Activated CD4-positive, alpha-beta T cell treated with anti-CD3 and anti-CD28 coated beads for 36 hours (primary cell): ENCODE measurements at places on chromosomes 11 and 22. TPM values are rescaled to one million over a fixed set of nuclear protein-coding genes. Genes with fewer than 3 reads are reported as not detected.

DNA sequence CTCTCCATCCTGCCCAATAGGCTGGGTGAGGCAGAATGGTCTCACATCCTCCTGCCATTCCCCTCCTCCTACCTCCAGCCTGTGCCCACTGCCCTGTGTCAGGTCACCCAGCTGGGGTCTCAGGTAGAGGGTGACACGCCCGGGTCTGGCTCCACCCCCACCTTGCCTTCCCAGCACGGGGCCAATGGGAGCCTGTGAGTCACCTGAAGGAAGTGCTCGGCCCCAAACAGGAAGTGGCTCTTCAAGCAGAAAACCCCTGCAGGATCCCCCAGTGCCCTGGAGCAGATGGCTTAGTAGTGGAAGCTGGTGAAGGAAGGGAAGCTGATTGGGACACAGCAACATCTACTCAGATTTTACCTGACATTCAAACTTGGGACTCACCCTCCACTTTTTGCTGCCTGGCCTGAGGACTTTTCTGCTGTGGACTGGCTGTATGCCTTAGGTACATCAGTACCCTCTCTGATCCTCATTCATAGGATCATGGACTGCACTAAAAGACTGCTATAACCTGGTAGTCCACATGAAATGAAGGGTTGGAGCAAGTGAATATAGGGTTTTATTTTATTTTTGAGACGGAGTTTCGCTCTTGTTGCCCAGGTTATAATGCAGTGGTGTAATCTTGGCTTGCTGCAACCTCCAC lies 33.4 kb downstream of the GDPD5 start:
- peak; percentile 79 for DNase-seq

DNA sequence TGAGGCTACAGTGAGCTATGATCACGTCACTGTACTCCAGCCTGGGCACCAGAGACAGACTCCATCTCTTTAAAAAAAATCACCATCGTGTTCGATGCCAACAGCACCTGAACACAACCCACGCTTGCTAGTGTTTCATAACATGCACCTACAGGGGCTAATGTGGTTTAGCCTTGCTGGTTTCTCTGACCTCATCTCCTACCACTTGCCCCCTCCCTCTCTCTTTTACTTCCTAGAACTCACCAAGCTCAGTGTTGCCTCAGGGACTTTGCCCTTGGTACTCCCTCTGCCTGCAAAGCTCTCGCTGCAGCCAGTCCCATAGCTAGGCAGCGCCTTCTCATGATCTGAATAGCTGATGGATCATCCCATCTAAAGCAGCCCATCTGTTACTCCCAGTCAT lies 99.8 kb downstream of the FBXO7 start:
- DNase-seq = peak; percentile 16

DNA sequence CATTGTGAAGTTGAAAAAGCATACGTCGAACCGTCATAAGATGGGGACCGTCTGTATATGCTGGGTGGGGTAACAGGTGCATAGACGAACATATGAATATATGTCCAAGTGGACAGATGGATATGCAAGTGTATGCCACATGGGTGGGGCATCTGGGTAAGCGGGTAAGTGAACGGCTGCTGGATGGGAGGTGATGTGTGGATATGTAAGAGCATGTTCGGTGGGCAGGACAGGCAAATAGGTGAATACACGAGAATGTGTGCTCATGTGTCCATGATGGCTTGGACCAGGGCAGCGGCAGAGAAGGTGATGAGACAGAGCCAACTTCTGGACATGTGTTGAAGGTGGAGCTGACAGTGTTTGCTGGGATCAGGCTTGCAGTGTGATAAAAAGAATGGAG lies 12.0 kb downstream of the IFITM10 start:
- DNase-seq = no peak

DNA sequence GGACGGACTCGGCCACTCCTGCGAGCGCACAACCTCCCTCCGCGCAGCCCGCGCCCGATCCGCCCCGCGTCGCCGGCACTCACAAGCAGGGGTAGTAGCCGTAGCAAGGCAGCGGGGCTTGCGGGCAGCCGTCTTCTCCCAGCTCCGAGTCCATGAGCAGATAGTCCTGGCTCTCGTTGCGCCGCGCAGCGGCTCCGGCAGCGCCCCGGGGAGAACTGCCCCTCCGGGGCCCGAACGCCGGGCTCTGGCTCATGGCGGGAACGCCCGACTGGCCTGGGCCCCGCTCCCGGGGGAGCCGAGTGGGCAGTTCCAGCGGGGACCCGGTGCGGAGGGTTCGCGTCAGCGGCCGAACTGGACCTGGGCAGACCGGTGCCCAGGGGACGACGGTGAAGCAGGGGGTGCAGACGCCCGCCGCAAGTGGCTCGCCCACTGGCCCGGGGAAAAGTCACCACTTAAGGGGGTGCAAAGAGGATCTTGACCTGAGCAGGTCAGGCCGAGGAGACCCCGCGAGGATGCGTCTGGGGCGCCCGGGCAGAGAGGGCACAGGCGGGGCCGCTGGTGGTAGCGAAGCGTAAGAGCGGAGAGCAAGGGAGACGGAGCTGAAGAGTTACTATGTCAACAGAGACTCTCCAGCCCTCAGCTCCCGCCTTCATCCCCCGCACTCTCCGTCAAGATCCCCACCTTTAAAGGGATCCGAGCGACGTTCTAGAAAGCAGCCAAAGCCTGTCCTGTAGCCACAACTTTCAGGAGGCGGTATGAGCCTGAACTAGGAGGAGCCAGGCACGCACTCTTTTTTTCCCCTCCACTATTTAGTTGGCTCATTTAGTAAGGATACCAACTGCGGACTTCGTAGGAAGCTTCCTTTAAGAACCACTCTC lies at the start of gene TRPC6:
Gene TRPC6, minus strand, starts transcription at position 757 of the 878 bp plus-strand sequence. Its CDS starts 504 bp downstream, at position 253.
- DNase-seq = no peak

DNA sequence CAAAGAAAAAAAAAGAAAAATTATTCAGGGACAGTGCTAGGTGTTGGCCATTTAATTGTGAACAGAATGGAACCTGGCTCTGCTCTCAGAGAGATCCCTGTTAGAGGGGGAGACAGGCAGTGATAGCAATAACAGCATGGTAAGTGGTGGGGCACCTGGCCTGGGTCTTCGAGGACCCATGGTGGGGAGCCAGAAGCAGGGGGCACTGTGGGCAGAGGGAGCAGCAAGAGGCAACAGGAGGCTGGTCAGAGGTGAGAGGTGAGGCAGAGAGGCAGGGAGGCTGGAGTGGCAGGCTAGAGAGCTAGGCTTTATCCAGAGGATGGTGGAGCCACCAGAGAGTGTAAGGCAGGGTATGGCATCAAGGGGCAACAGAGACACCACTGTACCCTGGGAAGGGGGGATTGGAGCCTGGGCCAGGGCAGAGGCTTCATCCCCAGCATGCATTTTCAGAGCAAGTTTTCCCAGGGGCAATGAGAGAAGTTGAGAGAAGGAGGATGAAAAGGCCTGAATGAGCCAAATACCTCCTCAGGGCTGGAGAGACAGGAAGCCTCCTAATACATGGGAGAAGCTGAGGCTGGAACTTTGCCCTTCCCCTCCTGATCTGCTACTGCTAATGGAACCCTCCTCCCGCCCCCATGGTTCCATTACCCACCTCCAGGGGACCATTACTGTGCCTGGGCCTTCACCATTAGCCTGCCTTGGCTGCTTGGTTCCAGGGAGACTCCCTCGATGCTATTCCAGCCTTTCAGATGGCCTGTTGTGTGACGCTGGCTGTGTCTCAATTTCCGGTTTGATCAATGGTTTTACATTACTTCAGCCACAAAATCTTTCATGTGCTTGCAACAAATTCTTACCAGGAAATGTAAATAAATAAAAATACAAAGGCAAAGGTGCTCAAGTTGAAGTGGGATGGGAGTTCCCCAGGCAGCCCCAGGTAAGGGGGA lies 2.6 kb upstream of the P2RY2 start:
- DNase-seq = no peak

- peak; percentile 75 for DNase-seq
Observed at GRCh38 chr11:86047275-86047991, 21.5 kb downstream of the PICALM start.

- no peak for DNase-seq
Observed at GRCh38 chr11:120346233-120346632, 10.0 kb downstream of the ARHGEF12 start.

GRCh38 chr11:2655834-2656622 lies 43.8 kb downstream of the KCNQ1OT1 start:
- DNase-seq = no peak

- DNase-seq = peak; percentile 83
Observed at GRCh38 chr11:450809-451451, 851 bp downstream of the PTDSS2 start.

GRCh38 chr22:35547987-35548721 lies 7.5 kb downstream of the RASD2 start:
- no peak for DNase-seq

DNA sequence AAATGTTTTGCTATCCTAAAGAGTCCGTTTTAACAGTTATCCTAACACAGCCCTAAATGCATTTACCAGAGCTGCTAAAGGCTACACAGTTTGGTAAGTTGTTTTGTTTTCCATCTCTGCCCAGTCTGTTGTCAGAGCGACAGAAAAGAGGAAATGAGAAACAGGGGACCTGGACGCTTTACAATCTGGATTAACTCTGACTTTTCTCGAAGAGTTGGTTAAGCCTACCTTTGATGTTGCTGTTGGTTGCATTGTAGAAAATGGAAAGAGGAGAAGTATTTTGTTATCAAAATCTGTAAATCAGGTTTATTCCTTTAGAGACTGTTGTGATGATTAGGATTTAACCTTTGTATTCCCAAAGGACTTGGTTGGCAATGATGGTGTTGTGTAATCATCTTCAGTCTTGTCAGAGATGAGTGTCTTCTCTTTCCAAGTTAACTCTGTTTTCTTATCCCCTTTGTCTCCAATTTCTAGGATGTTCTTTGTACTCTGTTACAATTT lies 481 bp downstream of the ANGPTL5 start:
- no peak for DNase-seq

DNA sequence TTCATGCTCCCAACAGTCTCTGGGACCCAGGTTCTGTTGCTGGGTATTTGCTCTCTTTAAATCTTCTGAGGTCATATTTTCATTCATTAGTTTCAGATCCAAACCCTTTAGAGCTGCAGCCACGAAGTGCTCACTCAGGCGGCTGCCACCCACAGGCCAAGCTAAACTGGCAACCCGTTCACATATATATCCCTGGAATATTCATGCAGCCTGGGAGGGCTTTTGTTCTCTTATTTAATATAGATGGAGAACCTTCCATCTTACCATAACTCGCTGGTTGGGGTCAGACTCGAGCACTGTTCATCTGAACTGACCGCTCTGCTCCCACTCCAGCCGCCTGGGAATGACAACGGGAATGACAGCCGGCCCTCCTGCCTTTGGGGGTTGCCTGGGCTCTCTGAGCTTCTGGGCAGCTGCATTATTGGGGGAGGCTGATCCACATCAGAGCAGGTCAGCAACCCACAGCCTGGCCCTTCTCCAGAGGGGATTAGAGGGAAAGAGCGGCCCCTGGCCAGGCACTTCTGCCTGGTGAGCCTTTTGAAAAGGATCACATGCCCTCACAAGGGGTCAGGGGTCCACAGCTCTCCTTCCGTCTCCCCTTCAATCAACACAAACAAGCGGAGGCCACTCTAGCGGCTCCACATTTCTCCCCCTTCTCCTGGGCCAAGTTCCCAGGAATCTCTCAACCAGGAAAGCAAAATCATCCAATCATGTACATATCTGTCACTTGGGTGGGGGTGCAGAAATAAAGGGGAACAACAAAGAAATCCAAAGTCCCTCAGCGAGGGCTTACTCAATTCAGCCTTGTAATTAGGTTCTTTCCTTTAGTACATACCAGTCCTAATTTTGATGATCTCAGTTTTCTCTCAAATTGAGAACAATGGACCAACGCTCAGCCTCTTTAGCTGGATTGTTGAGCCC lies 11.8 kb downstream of the TMEM184B start:
- DNase-seq = no peak

DNA sequence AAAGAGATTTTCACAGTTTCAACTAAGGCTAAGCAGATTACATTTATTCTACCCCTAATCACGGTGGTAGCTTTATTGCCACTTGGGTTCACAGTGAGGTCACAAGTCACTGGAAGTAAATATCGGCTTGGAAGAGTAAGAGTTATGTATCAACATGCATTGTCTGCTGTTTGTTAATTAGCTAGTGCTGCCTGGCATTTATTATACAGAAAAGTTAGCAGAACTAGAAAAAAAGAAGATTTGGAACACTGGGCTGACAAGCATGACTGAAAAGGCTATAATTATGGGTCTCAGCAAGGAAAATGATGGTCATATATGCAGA lies 13.7 kb upstream of the RAB38 start:
- no peak for DNase-seq

- peak; percentile 88 for DNase-seq
Observed at GRCh38 chr11:94876645-94877442, 96.5 kb downstream of the CWC15 start.

DNA sequence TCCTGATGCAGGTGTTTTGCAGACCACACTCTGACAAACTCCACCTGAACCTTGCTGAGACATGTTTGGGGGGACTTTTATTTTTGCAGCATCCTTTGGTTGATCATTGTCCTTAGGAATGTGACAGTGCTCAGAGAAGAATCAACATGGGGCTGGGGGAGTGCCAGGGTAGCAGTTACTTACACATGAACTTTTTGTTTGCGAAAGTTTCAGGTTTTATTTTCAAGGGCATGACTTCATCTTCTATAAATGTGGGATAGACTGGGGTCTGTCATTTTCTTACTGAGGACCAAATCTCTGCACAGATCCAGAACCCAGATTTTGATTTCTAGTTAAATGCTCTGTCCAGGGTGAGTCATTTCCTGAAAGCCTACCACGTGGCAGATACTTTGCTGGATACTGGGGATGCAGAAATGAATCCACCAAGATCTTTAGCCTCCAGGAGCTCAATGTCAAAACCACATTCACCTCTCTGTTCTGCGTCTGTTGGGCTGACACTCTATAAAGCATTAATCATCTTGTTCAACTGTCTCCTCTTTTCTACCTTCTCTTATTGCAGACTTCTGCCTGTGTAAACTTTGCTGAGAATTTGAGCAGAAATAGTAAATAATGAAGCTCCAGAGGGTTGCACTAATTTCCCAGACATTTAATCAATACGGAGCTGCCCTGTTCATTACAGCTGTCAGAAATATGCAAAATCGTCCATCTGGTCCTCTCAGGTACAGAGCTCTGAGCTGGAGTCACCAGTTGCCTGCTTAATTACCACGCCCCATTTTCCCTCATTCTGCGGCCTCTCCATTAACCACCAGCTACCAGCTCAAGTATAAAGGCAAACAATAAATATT lies 387.9 kb downstream of the MIAT start:
- no peak for DNase-seq

The ARHGEF17 gene
- 0.05 TPM for total RNA-seq
